ENCODE measurements at places on chromosomes 4 and X. TPM values are rescaled to one million over a fixed set of nuclear protein-coding genes. Genes with fewer than 3 reads are reported as not detected.

The CPE gene
- 68.2 TPM for polyA plus RNA-seq

The WNK3 gene
- polyA plus RNA-seq: 0.45 TPM

The SFRP2 gene
- polyA plus RNA-seq: 1.5 TPM

The GABRQ gene
- not detected for polyA plus RNA-seq

The FREM3 gene
- polyA plus RNA-seq: 0.02 TPM

The NCAPG gene
- polyA plus RNA-seq: 0.14 TPM

The SNCA gene
- 6.6 TPM for polyA plus RNA-seq

The TLR3 gene
- polyA plus RNA-seq: 1.6 TPM

The PCDH18 gene
- 2.4 TPM for polyA plus RNA-seq

The DKK2 gene
- 0.91 TPM for polyA plus RNA-seq

The ARHGAP24 gene
- 16.7 TPM for polyA plus RNA-seq

The SPANXD gene
- polyA plus RNA-seq: not detected

The SHROOM4 gene
- polyA plus RNA-seq: 6.3 TPM

The RADX gene
- polyA plus RNA-seq: 0.61 TPM

The GPR143 gene
- polyA plus RNA-seq: 0.14 TPM

The MAGEC1 gene
- polyA plus RNA-seq: not detected
